NCI-H187 treated with DMSO at 0.1 percent for 48 hours (cell line): ENCODE measurements at places on chromosomes 12 and 14.
A peak's percentile ranks its signal among the peaks of the same experiment; 100 is the strongest.

DNA sequence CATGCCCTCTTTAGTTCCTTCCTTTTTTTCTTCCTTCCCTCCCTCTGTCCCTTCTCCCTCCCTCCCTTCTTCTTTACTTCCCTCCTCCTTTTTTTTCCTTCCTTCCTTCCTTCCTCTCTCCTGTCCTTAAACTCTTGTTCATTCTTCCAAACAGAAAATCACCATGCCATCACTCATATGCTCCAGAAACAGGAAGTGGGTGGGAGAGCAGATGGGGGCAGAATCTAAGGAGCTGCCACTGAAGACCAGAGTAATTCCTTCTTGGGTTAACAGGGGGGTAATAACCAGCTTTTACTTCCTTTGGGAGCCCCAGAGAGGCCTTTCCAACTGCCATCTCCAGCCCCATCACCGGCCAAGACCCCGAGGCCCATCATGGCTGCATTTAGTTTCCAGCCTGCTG lies 51.2 kb downstream of the SVOP start:
- DNase-seq: no peak

DNA sequence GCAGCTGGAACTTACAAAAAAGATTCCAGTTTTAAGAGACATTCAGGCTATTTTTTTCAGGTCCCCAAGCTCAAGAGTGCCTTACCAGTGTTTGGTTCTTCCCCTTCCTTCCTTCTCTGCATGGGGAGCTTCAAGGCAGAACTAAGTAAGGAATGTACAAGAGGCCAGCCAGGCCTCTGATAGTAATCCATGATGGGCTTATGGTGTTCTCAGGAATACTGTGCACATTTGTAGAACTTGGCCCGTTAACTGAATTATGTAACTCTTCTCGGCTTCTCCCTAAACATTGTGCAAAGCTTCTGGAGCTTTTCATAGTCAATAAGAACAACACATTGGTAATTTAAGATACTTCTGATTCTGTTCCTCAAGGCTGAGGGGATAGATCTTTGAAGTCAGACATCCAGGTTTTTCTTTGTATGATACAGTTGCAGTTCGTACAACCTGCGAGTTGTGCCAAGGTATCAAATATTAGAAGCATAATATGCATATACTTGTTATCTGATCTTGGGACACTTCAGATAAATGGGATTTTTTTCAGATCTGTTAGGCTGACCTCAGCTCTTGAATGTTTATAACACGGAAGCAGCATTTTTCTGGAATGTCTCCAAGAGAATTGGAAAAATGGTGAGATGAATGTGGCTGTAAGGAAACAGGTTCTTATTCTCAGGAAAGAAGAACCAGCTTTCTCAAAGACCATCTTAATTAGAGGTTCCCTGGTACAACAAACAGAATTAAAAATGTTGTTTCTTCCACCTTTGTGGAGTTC lies 148.6 kb downstream of the ANO4 start:
- no peak for DNase-seq

DNA sequence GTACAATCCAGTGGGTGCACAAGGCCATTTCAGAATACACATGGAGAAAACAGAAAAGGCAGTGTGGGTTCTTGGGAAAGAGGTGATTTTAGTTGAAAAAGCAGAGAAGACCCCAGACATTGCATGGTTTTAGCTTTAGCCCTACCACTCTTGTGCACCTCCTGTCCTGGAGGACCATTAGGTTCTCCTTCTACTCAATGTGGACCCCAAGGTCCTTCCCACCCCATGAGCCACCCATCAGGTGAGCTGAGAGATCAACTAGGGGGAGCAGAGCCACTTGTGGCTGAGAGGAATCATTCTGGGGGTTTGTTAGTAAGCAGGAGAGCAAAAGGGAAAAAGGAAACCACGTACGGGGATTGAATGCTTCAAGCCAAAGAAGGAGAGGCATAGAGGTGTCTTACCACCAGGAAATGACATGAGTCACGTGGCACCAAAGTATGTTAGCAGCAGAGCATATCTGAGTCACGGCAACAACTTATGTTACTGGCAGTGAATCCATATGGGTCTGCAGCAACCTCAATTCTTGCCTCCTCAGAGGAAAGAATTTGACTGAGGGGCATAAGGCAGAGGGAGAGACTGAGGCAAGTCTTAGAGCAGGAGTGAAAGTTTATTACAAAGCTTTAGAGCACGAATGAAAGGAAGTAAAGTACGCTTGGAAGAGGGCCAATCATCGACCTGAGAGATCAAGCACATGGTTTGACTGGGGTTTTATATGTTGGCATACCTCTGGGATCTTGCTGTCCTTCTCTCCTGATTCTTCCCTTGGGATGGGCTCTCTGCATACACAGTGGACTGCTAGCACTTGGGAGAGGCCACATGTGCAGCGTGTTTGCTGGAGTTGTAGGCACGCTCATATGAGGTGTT lies 73.9 kb downstream of the HSD17B6 start:
- no peak for DNase-seq

- DNase-seq: no peak
Measured at GRCh38 chr12:116382686-116383530, 105.4 kb upstream of the MED13L start.

- no peak for DNase-seq
Measured at GRCh38 chr12:131799828-131800593, 28.2 kb upstream of the MMP17 start.

DNA sequence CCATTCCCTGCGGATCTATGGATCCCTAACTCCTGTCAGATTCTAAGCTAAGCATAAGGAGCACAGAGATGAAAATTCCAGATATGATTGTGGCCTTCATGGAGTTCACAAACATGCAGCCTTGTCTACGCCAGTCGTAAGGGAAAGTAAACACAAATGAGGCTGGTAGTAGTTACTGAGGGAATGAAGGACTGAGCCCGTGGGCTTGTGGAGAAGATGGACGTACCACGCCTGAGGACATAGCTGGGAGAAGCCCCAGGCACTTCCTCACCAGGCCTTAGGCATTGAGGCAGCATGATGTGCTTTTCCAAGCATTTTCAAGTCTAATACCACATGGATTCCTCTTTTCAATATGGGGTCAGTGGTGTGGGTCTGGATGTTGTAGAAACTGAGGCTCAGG lies 515.2 kb downstream of the BCL11B start:
- DNase-seq: no peak

DNA sequence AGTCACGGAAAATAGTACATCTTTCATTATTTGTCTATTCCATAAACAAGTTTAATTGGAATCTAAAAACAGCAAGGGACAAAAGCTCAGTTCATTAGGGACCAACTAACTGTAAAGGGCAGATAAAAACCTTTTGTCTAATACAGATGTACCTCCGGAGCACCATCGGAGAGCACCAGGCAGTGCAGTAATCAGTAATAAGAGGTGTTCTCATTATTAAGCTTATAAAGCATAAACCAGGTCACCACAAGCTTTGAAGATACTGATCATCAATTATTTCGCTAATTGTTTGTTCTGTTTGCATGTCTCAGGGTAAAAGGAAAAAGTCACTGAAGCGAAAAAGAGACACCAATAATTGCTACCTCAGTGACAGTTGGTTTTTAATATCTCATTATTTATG lies 207.3 kb upstream of the PRKD1 start:
- no peak for DNase-seq

DNA sequence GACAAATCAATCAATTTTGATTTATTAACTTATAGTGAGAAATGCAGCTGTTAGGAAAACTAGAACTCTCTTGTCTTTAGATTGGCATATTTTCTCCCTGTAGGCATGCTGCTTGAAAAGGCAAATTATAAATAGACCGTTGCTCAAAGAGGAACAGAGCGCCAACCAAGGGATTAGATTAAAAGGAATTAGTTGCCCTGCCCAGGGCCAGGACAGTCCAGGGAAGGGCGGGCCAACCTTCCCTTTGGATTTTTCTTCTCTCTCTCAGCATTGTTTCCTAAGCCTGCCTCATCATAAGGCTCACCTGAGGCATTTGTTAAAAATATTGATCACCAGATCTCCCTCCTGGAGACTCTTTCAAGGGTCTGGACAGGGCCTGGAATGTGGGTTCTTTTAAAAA lies 8.6 kb downstream of the CIPC start:
- no peak for DNase-seq

DNA sequence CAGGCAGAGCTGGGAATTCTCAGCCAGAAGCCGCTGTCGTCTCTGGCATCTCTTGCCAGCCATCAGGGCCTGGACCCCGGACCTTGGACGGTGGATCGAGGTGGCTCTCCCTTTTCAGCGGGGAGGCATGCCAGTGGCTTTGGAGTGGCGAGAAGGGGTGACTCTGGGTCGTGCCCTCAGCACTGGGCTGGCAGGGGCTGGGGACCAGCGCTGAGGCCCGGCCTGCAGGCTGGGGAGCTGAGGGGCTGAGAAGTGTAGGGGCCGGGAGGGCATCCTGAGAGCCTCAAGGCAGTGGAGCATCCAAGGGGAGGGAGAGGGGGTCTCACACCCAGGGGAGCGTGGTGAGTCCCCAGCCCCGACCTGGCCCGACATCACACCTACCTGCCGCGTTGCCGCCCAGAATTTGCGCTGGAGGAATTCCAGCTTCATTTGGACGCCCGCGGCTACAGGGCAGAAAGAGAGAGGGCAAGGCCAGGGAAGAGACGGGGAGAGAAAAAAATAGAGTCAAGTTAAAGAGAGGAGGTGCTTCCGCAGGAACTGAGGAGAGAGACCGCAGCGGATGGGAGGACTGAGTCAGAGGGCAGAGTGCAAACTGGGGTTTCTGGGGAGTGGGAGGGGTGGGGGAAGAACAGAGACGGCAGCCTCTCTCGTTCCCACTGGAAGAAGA lies 9.0 kb upstream of the LRTM2 start:
- no peak for DNase-seq

DNA sequence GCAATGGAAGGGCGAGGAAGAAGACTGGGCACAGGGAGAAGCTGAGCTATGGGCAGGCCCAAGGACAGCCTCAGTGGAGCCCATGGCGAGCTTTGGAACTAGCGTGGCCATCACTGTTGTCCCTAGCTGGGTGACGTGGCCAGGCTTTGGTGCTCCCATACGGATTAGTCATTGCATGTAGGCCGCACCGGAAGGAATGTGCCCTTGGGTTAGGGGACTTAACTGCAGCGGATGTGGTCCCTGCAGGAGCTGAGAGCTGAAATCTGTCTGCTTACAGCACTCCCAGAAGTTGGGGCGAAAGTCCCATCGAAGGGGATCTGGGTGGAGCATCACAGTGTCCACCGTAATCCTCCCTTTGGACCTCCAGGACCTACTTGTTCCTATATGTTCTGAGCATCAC lies 133.7 kb downstream of the PAPOLA start:
- DNase-seq: no peak

DNA sequence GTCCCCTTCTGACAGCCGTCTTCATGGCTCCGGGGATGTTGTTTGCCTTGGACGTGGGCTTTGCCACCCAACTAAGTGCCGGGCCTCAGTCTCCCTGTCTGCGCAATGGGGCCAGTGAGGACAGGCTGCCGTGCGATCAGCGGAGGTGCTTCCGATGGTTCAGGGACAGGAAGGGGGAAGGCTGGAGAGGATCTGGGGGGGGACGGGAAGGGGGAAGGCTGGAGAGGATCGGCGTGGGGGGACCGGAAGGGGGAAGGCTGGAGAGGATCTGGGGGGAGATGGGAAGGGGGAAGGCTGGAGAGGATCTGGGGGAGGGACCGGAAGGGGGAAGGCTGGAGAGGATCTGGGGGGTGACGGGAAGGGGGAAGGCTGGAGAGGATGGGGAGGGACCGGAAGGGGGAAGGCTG lies 3.4 kb downstream of the MMP17 start:
- no peak for DNase-seq

DNA sequence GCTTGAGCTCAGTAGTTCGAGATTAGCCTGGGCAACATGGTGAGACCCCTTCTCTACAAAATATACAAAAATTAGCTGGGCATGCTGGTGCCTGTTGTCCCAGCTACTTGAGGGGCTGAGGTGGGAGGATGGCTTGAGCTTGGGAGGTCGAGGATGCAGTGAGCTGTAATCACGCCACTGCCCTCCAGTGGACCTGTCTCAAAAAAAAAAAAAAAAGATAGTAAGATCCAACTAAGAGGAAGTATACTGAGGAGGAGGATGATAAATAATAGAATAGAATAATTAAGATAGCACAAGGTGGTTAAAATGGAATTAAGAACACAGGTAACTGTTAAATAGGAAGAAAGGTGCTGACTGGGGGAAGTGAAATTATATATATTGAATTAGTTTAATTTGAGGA lies 37.0 kb upstream of the BAZ1A start:
- no peak for DNase-seq

GRCh38 chr12:87266305-87266704 lies 762.9 kb downstream of the C12orf50 start:
- DNase-seq: no peak

- DNase-seq: peak; percentile 69
Measured at GRCh38 chr12:89016970-89017778, 335.1 kb downstream of the DUSP6 start.

DNA sequence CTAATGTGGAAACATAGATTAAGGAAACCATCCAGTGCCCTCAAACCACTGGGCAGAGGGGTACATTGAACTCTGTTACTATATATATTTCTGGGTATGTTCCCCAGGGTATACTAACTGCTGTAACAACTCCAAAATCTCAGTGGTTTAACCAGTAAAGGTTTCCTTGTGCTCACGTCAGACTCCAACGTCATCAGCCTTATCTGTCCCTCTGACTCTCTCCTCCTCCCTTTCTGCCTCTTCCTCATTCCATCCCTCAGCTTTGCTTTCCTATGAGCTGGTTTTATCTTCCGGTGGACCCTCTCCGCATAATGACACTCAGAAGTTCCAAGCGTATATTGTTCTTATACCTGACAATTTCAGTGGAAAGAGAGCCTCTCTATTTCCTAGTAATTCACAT lies 21.2 kb upstream of the SMCO2 start:
- no peak for DNase-seq
